ENCODE measurements at places on chromosomes 1 and 21. TPM values are rescaled to one million over a fixed set of nuclear protein-coding genes. Genes with fewer than 3 reads are reported as not detected.

SPRR2E gene
- polyA plus RNA-seq: not detected

DNA sequence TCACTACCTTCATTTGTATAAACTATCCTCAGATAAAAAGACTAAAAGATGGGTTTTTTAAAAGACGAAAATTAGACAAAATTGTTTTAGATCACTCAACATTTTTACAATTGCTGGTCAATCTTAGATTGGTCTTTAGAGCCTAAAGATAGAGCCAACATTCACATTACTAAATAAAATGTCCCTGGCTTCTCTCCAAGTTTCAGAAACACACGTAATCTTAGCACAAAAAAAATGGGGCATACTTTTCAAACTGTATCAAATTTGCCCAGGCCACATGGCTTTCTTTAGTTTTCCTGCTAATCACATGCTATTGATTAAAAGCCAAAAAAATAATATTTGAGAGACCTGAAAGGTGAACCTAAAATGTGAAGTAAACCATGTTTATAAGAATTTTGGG is 288.1 kb downstream of the DPYD start:
- no peak for DNase-seq

DNA sequence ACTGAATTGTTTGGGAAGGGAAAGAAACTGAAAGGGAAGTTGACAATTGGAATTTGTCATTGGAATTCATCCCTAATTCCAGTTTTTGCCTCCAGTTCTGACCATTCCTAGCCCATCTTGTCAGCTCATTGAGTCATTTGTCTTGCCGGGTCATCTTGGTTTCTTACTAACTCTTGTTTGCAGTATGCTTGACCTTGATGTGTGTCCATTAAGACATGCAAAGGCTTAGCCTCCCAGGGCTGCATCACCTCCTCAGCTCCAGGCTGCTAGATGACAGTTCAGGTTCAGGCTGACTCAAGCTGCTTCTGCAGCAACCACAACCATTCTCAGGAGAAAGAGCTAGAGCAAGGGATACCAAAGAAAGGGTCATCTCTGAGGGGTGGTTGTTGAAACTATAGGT is 151.3 kb upstream of the PTGFR start:
- DNase-seq: no peak

- no peak for DNase-seq
Observed at GRCh38 chr1:55645270-55645669, 430.1 kb upstream of the USP24 start.

DNA sequence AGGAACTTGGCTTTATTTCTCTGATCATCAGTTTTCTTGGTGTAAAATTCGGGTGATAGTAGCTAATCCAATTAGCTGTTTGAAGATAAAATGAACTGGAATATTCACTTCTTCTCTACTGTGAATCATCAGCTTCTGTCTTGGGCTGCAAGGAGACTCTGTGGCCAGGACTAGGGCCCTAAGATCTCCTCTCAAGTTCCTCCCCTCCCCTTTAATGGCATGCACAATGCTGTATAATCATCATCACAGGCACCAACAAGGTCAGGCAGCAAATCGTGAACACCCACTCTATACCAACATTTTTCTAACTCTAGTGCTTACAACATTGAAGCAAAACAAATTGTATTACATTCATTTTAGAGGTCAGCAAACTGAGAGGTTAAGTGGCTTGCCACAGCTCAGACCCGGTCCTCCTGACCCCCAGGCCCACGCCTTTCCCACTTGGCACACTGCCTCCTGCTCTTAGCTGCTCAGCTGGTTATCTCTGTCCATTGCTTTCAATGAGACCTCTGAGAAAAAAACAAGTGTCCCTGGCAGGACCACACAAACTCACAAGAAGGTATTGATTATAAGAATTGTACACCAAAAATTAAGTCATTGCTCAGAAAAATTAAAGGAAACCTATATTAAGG is 31.8 kb downstream of the LRRC52 start:
- no peak for DNase-seq
